ENCODE measurements at places on chromosomes 16 and 17.

DNA sequence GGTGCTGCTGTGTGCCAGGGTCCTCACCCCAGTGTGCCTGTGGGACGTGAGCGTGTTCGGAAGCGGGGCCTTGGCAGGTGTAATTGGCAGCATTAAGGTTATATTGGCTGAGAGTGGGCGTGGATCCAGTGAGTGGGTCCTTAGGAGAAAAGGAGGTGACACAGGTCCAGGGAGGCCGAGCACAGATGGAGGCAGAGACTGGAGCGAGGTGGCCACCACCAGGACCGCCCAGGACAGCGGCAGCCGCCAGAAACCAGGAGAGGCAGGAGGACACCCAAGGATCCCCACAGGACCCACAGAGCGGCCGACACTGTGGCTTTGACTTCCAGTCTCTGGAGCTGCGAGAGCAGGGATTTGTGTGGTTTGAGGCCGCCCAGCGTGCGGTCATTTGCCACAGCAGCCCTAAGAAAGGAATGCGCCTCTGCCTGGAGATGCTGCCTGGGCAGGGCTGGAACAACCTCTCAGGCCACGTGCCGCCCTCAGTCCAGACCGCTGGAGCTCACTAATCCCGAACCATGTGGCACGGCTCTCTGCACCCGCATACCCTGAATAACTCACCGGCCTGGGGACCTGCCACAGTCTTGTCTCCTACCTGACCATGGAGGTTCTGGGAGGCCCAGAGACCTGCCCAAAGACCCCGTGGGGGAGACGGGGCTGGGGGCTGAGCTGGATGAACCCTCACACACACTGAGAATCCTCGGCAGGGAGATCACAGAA, 45.4 kb downstream of the SOX8 start:
- DNase-seq: no peak

DNA sequence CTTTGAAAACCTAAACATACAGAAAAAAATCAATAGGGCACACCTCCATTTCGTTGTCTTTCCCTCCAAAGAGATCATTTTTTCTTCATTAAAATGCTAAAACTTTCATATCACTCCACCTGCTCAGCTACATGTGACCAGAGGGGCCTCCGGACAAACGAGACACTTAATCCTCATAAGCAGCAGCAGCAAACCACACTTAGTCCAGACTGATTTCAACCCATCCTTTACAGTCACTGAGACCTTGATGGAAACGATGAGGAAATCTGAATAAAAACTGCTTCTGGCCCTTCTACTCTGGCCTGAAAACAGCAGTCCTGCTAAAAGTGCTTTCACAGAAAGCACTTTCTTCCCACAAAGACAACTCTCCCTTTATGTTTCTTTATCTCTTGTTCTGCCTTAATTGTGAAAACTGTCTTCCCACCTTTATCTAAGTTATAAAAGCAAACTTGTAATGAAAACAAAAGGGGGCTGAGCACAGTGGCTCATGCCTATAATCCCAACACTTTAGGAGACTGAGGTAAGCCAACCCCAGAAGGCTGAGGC, 4.6 kb downstream of the ANKRD11 start:
- DNase-seq: no peak

DNA sequence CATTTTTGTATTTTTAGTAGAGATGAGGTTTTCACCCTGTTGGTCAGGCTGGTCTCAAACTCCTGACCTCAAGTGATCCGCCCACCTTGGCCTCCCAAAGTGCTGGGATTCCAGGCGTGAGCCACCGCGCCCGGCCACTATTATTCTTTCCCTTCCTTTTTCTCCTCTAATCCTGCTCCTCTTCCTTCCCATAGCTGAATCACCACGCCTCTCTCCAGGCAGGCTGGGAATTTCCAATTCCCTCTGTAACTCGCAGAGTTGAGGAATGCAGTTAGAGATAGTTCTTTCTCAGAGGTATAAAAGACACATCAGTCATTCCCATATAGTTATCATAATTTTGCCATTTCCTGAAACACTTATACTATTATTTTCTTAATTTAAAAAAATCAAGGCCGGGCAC, 11.2 kb downstream of the METTL16 start:
- no peak for DNase-seq

GRCh38 chr17:34798581-34798980, 162.7 kb downstream of the CCT6B start:
- DNase-seq: no peak

GRCh38 chr17:2084766-2085647, 30.1 kb downstream of the HIC1 start:
- DNase-seq: no peak

DNA sequence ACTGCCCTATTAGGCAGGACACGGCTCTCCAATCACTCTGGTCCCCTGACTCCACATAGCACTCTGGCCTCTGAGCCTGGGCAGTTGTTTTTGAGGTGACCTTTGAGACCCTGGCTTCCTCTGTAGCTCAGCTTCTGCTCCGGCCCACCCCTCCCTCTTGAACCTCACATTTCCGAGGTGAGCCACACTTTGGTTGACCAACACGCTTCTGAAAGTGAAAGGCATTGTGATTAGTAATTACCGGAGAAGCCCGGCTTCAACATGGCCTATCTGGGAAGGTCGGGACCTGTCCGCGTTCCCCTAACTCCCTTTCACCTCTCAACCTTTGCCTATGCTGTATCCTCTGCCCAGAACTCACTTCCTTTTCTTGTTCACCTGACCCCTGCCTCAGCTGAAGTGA, 10.3 kb upstream of the ITGAX start:
- DNase-seq: no peak
